ENCODE measurements at places on chromosomes 4 and X.
A peak's percentile ranks its signal among the peaks of the same experiment; 100 is the strongest.

DNA sequence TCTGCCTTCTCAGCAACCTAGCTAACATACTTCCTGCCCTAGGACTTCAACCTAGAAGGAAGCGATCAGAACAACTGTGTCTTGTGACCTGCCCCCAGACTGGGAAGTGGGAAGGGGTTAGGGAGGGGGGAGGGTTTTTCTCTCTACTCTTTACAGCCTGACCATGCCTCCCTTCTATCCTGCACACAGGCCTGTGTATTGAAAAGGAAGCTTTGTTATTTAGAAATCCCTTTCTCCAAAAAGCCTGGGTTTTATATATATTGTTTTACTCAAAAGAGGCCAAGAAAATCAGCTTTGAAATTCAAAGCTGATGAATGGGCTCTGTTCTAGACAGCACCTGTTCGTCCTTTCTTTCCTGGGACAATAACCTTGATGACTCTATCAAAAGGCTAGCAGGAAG is 35.2 kb upstream of the SMS start:
- DNase-seq: no peak

DNA sequence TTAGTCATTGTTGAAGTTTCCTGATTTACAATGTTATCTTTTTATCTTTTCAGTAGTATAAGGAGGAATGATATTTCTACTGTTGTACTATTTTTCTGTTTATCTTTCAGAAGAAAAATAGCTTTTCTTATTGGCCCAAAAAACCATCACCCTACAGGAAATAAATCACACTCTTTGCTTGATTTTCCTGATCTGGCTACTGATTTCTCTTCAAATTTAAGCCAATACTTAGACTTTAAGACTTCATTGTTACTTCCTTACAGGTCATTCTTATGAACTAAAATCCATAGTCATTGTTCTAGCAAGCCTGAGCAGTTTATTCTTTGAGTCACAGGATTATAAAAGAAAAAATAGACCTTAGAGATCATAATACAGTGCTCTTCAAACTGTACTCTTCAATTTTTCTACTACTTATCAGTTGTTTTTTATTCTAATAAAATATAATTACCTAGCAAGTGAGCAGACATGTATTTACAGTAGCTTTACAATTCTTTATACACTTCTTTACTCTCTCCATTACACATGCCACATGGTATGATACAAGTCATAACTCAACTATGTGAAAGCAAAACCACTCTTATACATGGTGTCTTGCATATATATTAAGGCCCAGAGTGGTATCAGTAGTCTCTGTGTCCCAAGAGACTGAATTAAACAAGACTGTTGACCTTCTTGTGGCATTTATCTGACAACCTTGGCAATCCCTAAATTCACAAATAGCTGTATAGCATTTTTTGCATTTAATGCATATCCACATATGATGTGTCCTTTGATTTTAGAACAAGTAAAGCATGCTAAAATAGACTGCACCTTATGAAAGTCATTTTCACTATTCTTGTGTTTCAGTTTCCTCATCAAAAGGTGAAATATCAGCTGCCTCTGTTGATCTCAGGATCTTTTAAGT is 47.9 kb downstream of the TET2 start:
- no peak for DNase-seq

DNA sequence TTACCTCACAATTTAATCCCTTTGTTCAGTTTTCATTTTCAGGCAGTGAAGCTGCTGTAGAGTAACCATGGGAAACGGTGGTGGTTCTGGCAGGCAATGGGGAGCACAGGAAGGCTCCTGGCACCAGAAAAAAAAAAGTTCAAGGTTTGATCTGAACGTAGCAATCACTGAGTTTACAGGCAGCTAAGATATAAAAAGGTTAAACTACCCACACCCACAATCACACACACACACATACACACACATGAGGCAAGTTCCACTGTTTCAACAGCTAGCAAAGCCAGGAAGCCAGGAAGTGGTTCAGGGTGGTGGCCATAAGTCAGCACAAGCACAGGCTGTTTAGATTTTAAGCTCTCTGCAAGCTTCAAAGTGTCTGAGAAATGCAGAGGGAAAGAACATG is at the start of gene SULT1B1:
TSS of gene SULT1B1 (minus strand) at position 166 of the 400 bp plus-strand sequence. CDS start 5,403 bp downstream, outside the sequence.
- no peak for DNase-seq

- DNase-seq: no peak
Measured at GRCh38 chr4:81652069-81652478, 180.4 kb upstream of the RASGEF1B start.

DNA sequence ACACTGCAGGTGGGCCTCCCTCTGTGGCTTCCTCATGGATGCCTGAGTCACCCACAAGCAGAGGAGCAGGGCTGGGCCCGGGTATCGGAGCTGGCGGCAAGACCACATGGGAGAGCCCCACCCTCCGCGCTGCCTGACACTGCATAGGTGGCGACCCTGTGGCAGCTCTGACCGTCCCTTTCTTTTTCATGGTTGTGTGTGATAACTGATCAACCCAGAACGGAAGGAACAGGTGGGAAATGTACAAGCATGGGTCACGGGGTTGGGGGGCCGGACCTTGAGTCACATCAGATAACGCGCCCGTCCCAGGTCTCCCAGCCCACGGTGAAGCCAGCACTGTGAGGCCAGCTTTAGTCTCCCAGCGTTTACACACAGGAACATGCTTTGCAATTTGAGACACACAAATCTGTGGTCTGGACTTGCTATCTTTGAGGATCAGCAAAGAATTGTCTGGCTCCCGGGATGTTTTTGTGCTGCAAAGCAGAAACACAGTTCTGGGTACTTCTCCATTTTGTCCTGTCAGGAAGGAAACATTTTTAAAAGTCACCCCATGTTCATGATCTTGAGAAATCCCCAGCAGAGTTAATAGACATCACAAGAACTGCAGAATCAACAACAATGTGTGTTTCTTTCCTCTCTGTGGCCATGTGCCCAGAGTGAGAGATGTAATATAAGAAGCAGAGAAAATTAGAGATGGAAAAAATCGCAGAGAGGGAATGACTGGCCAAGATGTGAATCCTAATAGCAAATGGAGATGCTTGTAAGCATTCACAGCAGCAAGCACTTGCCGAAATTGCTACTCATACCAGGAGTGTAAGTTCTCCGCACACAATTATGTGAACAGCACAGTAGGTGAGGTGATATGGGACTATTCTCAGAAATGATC is 70.1 kb upstream of the CBR4 start:
- peak; percentile 89 for DNase-seq

DNA sequence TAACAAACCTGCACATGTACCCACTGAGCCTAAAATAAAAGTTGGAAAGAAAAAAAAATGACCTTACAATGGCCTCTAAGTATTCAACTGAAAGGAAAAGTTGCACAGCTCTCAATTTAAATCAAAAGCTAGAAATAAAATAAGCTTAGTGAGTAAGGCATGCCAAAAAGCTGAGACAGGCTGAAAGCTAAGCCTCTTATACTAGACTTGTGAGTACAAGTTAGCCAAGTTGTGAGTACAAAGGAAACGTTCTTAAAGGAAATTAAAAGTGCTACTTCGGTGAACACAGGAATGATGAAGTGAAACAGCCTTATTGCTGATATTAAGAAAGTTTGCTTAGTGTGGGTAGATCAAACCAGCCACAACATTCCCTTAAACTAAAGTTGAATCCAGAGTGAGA is 707.9 kb upstream of the PITX2 start:
- DNase-seq: no peak

DNA sequence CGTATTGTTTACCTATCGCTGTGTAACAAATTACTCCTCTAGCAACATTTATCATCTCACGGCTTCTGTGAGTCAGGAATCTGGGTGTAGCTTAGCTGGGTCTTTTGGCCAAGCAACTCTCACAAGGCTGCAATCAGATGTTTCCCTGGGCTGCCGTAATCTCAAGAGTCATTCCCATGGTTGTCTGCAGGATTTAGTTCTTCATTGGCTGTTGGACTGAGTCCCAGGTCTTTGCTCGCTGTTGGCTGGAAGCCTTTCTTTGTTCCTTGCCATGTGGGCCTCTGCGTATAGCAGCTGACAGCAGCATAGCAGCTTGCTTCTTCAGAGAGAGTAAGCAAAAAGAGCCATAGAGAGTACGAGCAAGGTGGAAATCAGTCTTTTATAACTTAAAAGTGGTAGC is 16.8 kb downstream of the POLR2B start:
- no peak for DNase-seq

GRCh38 chr4:136751556-136751955 is 780.7 kb downstream of the PCDH18 start:
- no peak for DNase-seq

DNA sequence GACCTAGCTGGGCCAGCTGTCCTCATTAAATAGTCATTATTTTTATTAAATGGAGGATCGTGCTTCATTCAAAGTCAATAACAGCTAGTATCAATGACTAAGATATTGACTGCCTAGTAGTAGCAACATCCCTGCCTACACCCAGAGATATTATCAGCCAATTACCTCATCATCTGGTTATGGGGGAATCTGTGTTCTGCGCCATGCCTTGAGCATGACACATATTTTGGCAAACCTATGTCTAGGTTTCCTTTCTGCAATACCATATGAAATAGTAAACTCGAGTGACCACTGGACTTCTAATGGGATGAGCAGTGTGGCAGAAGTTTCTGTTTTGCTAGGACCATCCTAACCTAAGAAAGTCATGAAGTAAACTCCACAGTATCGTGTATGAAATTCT is 50.0 kb upstream of the AADAT start:
- no peak for DNase-seq

- DNase-seq: no peak
Measured at GRCh38 chr4:96354036-96354712, 514.3 kb downstream of the PDHA2 start.

GRCh38 chr4:78749972-78750727 is 26.0 kb upstream of the BMP2K start:
- DNase-seq: no peak

- DNase-seq: no peak
Measured at GRCh38 chrX:42776195-42776594, 1.8 kb downstream of the PPP1R2C start.

GRCh38 chrX:111123606-111124179 is 27.7 kb downstream of the PAK3 start:
- no peak for DNase-seq

DNA sequence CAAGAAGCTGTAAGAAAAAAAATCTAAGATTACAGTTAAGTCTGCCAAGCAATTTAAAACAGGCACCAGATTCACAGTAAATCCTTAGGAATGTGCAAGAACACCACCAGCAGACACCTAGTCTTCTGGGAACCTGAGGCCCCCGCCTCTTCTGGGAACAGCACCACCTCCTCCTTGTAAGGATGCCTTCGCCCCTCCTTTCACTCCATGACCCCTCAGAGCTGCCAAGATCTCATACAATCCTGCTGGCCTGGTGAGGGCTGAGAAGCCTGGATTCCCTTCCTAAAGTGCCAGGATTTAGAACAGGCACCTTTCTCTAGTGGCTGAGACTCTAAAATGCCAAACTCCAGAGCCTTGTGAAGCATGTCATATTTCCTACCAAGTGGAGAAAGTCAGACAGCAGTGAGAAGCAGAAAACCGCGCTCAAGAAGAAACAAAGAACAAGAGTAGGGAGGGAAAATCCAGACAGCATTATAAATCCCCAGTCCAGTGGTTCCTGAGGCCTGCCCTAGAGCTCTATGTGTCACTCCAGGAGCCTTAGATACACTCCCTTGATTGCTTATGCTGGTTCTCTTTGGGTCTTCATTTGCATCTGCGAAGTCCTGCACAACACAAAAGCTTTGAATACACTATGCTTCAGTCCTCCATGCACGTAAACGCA is 166.4 kb downstream of the TSPAN5 start:
- no peak for DNase-seq

DNA sequence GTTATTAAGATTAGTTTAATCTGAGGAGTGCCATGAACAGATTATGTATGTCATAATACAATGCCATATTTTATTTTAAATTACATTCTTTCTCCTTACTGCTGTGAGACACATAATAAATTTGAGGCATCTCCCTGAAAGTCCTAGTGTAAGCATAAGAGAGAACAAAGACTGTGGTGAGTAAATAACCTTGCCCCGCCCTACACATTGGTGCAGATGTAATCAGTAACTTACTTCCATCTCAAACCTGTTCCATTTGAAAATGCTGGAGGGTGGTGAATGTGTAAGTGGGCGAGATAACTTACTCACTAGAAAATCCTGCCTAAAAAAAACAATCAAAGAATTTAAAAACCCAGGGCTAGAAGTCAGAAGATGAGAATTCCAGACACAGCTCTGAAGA is 338.1 kb upstream of the SLIT2 start:
- no peak for DNase-seq

GRCh38 chrX:149129767-149130166 is 375.3 kb downstream of the IDS start:
- no peak for DNase-seq

- no peak for DNase-seq
Measured at GRCh38 chrX:672931-673330, 42.3 kb downstream of the SHOX start.

DNA sequence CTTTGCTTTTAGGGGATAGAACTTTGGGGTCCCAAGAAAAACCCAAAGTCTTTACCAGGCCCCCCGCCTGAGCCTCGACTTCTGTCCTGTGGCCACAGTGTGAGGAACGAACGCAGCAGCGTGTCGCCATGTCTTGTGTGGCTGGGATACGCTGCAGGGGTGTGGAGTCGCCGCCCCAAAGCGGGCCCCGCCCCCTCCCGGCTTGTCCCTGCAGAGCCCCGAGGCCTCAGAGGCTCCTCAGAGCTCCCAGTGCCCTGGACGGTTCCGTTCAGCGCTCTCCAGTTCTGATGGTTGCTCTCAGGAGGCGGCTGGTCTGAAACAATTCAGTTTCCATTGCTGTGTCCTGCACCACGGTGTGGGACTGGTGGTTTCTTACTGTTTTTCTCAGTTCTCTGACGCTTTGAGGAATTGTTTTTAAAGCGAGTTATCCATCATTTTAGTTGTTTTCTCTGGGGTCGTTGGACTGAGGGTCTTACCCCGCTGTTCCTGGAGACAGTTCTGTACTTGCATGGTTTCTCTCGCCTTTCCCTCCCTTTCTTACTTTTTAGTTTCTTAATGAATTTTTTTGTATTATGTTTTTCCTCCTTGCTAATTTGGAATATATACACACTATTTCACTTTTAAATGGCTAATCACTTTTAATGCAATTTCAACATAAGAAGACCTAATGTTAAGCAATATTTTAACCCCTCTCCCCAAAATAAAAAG is 1.6 kb upstream of the IDUA start:
- DNase-seq: no peak

DNA sequence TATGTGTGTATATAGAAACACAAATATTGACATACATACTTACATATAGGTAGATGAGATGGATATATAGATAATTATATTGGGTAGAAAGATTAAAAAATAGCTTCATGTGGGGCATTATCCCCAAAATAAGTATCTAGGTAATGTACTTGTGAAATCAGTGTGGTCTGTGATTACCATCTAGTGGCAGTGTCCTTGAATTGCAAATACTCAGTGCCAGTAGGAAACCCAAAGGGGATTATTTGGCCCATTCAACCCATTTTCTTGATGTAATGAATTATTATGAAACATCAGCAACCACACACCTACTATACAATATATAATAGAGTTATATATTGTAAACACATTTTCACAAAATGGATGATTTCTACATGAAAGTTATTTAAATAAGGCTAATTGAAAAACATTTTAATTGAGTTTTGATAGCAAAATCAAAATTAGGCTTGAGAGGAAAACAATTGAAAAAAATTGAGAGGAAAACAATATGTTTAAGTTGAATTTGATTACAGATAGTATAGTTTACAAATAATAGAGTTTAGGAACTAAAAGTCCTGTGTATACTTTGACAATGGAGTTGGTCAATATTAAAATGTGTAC is 389.4 kb downstream of the GALNTL6 start:
- peak; percentile 37 for DNase-seq

GRCh38 chr4:99185581-99185980 is 33.5 kb downstream of the ADH6 start:
- no peak for DNase-seq

GRCh38 chrX:9456250-9457074 is 8.4 kb upstream of the TBL1X start:
- no peak for DNase-seq

GRCh38 chrX:150968862-150969720 is 14.0 kb upstream of the HMGB3 start:
- no peak for DNase-seq

Data from SK-N-DZ (cell line).